ENCODE measurements at places on chromosomes 12 and 14. TPM values are rescaled to one million over a fixed set of nuclear protein-coding genes. Genes with fewer than 3 reads are reported as not detected.

AQP5 gene
- polyA plus RNA-seq: 2.5 TPM

CAPZA3 gene
- 1.8 TPM for polyA plus RNA-seq

TM9SF1 gene
- 34.4 TPM for polyA plus RNA-seq

OR6C2 gene
- not detected for polyA plus RNA-seq

NFE2 gene
- polyA plus RNA-seq: 0.34 TPM

CNTN1 gene
- 1.5 TPM for polyA plus RNA-seq

ERBB3 gene
- 50.1 TPM for polyA plus RNA-seq

TPPP2 gene
- polyA plus RNA-seq: 0.59 TPM

GPR65 gene
- 0.19 TPM for polyA plus RNA-seq

KLHDC1 gene
- 2.7 TPM for polyA plus RNA-seq

IL26 gene
- polyA plus RNA-seq: not detected

LRFN5 gene
- polyA plus RNA-seq: 1.4 TPM

PHC1 gene
- polyA plus RNA-seq: 31.2 TPM

RTN1 gene
- 42.0 TPM for polyA plus RNA-seq

ACOT6 gene
- polyA plus RNA-seq: not detected

MEG3 gene
- 1,023 TPM for polyA plus RNA-seq

PRB3 gene
- not detected for polyA plus RNA-seq

KRT71 gene
- polyA plus RNA-seq: not detected

KLHL42 gene
- 20.1 TPM for polyA plus RNA-seq

FRMD6 gene
- 2.8 TPM for polyA plus RNA-seq

GRIN2B gene
- not detected for polyA plus RNA-seq

SLC22A17 gene
- 29.9 TPM for polyA plus RNA-seq

SLC10A1 gene
- polyA plus RNA-seq: not detected

LTB4R2 gene
- polyA plus RNA-seq: 0.73 TPM

OTX2 gene
- not detected for polyA plus RNA-seq

PTHLH gene
- polyA plus RNA-seq: 0.15 TPM

KLRG1 gene
- polyA plus RNA-seq: 0.38 TPM

COL2A1 gene
- 0.12 TPM for polyA plus RNA-seq

RNF212B gene
- polyA plus RNA-seq: not detected

CCDC85C gene
- 9.5 TPM for polyA plus RNA-seq

GPRC5D gene
- 0.42 TPM for polyA plus RNA-seq

GUCY2C gene
- not detected for polyA plus RNA-seq

GPR84 gene
- 0.27 TPM for polyA plus RNA-seq

VASH1 gene
- 6.0 TPM for polyA plus RNA-seq

ACSS3 gene
- 1.9 TPM for polyA plus RNA-seq

Measured in pancreas (tissue), 10 donors.